Activated CD4-positive, alpha-beta T cell treated with anti-CD3 and anti-CD28 coated beads, Interleukin-2, amount 10 ng/mL, durations not matched to agents 7 days and 5 days (primary cell): ENCODE measurements at places on chromosomes 6 and 20. TPM values are rescaled to one million over a fixed set of nuclear protein-coding genes. Genes with fewer than 3 reads are reported as not detected.

Gene DNAH8
- 0.07 TPM for total RNA-seq

GRCh38 chr20:20076297-20077065 lies 24.1 kb downstream of the CFAP61 start:
- no peak for DNase-seq

DNA sequence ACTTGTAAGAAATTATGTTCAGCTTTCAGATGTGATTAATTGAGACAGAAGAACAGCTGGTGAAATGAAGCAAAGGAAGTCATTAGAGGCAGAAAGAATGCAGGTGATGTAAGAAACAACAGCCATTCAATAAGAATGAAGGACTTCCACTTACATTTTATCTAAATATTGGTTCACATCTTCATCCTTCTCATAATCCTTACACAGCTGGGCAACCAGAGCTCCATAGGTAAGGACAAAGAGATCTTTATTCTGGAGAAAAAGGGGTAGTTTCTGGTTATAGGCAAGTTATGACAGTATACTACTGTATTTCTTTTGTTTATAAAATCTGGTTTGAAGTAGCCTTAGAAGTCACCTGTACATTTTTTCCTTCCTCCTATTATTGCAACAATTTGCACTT lies 2.3 kb downstream of the TRAPPC3L start:
- DNase-seq, result no peak

Gene GPX5
- not detected for total RNA-seq

GRCh38 chr6:150588888-150589499 lies 10.7 kb upstream of the PLEKHG1 start:
- DNase-seq, result no peak

GRCh38 chr6:140732155-140732554 lies 1357.7 kb upstream of the CITED2 start:
- DNase-seq, result no peak
